CD4-positive, alpha-beta T cell treated with Interleukin-1 beta for 1 hour (primary cell): ENCODE measurements at places on chromosomes 1 and 21.
A peak's percentile ranks its signal among the peaks of the same experiment; 100 is the strongest.

DNA sequence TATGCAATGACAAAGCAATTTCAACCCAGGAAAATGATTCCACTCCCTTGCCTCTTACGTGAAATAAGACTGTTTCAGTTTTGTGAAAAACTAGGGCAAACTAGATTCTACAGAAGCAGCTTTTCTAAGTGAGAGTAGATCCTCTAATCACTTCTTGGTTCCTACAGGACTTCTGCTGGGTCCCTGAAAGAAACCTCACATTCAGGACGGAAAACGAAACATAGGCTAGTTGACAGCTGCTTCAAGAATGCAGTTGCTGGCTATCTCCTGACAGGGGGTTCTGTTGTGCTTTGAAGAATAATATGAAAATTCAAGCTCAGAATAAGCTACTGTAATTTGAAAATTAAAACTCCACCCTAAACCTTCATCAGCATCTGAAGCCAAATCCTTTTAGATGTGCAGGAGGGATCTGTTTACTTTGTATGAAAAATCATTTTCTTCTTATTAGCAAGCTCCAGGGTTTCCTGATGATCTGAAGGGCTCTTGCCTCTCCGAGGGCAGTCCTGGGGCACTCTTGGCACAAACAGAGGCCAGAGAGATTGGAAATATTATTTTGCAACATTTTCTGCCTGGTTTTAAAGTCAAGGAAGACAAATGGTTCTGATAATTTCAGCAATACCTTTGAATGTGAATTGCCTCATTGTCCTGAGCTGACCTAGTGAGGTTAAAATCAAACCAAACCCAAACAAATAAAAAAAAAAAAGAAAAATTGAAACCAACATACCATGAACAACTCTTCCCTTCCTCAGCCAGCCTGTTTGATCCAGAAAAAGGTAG, 55.0 kb downstream of the NTMT2 start:
- DNase-seq: no peak

GRCh38 chr1:112674986-112675727, 698 bp downstream of the MOV10 start:
- peak; percentile 21 for DNase-seq

DNA sequence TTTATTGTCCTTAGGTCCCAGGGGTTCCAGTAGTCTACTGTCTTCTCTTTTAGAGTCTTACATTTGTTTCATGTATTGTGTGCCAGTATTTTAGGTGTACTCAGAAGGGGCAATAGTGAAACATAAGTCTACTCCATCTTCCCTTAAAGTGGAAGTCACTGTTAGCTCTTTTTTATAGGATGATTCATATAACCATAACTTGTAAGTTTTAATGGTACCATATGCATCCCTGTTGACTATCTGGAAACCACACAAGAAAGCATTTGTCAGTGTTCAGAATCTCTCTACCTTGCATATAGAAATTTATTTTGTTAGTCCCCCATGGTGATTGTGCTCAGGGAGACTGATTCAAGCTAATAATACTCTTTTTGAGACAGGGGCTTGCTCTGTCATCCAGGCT, 149.9 kb downstream of the HS2ST1 start:
- DNase-seq: no peak

DNA sequence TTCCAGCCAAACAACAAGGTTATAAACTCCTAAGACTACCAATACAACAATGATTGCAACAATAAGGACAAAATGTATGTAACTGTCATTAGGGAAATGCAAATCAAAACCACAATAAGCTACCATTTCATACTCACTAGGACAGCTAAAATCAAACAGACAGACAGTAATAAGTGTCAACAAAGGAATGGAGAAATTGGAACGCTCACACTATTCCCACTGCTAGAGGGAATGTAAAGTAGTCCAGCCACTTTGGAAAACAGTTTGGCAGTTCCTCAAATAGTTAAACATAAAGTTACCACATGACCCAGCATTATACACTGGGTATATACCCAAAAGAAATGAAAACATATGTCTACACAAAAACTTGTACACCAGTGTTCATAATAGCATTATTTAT, 9.3 kb downstream of the PRKAB2 start:
- no peak for DNase-seq

DNA sequence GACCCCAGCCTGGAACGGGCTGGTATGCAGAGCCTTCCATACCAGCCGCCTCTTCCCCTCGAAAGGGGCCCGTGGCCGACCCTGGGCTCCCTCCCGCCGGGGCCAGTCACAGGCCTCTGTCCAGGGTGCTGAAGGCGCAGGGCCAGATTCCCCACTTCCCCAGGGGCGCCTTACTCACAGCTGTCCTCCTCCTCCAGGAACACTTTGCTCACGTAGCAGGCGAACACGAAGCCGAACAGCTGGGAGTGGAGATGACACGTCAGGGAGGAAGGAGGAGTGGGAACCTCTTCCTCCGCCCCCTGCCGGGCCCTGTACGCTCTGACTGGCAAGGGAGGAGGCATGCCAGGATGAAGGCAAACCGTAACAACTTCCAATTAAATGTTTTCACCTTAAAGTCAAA, 57.3 kb downstream of the NKAIN1 start:
- peak; percentile 29 for DNase-seq

DNA sequence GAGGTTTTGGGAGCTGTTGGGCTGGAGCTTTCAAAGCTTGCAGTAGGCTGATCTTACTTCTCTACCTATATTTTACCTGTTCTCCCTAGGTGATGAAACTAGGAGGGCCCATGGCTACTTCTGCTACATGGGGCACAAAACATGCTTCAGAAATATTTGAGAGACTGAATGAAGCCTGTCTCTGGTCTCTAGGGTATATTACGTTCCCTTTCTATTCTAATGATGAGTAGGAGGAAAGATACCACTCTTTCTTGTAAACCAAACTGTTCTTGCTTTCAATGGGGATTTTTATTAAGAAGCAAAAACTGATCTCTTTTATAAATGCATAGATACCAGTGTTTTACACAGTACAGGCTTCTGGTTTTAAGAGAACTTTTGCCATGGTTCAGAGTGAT, 103.1 kb downstream of the GALNT2 start:
- DNase-seq: no peak

DNA sequence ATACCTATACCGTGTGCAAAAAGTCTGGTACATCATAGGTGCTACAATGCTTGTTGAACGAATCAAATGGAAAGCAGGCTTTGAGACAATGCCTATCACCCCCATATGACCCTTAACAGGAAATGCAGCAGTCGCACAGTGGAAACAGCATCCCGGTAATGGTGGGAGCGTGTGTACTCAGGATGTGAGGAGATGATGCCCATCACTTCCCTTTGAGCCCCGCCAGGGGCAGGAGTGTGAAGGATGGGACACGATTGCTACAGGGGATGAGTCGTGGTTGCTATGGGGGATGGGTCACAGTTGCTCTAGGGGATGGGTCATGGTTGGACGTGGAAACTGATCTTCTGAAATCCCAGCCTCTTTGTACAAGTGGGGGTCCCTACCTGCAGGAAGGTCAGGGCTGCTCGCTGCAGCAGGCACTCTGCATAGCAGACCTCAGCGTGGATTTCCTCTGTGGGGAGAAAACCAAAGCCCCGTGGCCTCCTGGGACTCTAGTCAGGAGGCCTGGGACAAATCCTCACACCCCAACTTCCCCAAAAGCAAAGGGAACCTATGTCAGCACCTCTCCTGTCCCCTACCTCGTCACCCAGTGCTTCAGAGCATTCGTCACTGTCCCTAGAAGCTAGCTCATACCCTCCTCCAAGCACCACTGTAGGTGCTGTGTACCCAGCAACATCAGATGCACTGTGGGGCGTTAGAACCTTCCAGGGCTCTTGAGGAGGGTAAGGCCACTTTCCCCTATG, 19.3 kb downstream of the TTC39A start:
- no peak for DNase-seq

DNA sequence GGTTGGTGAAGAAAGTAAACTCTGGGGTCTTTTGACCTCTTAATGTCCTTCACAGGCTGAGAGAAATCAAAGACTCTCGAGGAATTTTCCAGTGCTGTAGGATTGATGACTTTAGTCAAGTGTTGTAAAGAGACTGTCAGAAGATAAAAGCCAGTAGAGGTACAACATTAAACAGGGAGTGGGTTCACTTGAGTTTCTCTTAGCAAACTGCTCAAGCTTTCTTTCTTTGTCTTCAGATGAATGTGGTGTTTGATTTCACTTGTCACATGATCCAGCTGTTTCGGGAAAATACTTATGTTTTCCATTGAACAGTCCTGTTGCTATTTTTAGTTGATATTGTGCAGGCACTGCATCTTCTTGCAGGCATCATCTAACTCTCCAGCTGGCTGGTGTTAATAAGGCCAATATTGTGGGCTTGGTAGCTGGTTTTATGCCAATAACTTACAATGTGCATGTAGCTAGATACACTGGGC, 45.6 kb downstream of the XCL2 start:
- DNase-seq: no peak

DNA sequence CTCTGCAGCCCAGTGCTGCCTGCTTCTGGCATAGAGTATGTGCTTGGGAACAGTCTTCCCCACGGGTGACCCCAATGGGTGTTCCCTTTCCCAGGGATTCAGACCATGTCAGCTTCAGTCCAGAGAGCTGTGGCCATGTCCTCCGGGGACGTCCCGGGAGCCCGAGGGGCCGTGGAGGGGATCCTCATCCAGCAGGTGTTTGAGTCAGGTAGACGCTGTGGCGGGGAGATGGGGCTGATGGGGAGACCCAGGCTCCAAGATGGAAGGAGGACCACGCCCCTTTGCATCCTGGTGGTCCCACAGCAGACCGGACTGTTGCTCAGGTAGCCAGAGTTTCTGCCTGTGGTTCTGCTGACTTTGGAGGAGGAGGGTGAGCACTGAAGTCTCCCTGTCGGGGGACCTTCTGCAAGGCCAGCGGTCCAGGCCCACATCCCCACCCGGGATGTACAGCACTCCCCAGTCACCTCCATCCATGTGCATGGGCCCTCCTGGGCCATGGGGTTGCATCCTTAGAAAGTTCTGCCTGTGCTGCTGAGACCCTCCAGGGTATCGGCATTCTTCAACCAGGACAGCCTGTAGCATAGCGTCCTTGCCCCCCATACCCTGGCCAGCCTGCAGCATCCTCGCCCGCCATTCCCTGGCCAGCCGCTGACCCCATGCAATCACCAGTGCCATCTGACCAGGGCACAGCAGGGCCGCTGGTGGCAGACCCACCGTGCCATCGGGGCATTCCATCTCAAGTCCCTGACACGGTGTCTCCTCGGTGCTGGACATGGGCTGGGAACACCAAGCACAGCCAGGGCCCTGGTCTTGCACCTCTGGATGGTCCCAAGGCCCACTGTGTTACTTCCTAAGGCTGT, 2.8 kb downstream of the AIRE start:
- DNase-seq: no peak

- no peak for DNase-seq
These were observed 69.8 kb downstream of the SLC35A3 start for GRCh38 chr1:100039591-100039990.

DNA sequence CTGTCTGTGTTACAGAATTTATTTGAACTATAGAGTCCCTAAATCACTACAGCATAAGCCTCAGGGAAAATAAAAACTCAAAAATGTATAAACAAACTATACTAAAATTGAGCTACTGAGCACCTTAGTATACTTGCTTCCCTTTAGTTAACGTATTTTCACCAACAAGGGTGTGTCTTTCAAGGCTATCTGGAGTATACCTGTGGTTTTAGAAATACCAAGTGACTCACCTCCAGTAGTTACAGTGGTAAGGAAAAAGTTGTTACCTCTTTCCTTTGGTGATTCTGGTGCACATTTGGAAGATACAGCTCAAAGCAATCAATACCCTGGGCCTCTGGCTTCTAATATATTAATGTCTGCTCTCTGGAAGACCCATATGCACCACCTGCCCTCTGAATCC, 68.0 kb upstream of the C1orf105 start:
- no peak for DNase-seq

DNA sequence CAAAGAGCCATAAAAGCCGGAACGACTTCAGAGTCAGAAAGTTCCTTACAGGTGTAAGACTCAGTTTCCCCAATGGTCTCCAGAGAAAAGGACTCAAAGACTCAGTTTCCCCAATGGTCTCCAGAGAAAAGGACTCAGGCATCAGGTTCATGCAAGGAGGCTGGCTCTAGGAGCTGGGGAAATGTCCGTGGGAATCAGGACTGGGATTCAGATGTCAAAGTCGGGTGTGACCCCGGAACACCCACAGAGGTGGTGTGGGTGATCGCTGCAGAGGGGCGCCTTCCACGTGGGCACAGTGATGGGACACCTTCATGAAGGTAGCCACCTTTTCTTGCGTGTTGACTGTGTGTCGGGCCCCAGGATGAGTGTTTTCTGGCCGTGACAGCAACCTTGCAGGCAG, 340.8 kb downstream of the NPHP4 start:
- DNase-seq: no peak

DNA sequence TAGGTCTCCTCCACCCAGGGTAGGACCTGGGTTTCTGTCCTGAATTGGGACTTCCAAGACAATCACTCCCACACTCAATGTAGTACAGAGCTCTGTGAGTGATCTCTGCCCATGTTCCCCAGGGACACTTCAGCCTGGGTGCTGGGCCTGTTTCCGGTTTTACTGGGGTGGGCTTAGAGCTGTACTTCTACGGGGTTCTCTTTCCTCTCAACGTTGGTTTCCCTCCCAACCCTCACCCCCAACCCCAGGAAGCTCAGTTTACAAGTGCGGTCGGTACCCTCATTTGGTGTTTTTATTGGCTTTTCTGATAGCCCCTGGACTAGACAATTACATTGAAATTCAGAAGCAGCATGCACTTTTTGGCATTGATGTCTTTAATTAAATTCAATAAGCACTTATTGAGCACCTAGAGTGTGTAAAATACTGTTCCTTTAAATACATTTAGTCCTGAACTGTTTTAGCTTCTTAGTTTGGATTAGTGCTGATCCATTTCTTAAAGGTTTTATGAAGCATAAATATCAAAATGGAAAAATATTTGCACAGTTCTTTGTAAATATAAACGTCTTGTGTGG, 542 bp upstream of the XPR1 start:
- no peak for DNase-seq

DNA sequence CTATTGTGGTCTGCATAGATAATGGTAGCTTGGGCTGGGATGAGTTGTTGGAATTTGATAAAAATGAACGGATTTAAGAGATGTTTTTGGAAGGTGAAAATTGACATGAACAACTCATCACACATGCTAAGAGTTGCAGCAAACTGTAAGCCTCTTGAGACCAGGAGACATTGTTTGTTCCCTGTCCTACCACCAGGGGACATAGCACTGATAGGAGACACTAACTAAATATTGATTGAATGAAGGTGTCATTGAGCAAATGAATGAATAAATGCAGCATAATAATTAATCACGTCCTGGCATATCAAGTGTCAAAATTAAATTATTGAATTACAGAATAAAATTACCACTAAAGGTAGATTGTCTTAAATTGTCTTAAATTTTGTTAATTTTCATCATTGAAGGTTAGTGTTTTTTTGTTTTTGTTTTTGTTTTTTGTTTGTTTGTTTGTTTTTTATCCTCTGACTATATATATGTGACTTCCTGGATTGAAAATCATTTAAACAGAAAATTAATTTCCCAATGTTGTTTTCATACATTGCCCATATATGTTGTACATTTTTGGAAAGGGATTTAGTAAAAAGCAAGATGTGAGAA, 285.3 kb upstream of the C1orf105 start:
- DNase-seq: peak; percentile 56

- DNase-seq: no peak
These were observed 25.7 kb downstream of the TMPRSS2 start for GRCh38 chr21:41482301-41482700.

- peak; percentile 69 for DNase-seq
These were observed 51.0 kb downstream of the KIAA0319L start for GRCh38 chr1:35505911-35506798.

- DNase-seq: no peak
These were observed 46.1 kb upstream of the LPAR3 start for GRCh38 chr1:84939151-84939550.
